ENCODE measurements at places on chromosomes 3 and 15.

- DNase-seq, result no peak
Measured at GRCh38 chr3:182116386-182116785, 404.7 kb downstream of the SOX2 start.

DNA sequence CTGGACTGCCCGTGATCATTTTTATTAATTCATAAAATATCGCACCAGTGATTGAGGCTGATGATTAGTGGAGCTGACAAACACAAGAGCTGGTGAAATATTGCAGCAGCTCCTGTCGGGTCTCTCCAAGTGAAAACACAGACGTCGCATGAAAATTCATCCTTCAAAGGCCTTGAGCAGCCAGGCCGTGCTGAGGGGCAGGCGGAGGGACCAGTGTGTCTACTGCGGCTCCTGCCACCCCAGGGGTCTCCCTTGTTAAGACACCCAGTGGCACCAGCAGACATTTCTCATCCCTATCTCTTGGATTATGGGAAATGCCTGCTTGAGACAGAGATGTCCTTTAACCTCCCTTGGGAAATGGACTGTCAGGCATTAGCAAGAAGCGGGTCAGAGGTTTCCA lies 289.4 kb upstream of the TLE3 start:
- DNase-seq, result no peak

GRCh38 chr15:75669879-75670212 lies 22.1 kb downstream of the SNX33 start:
- no peak for DNase-seq

DNA sequence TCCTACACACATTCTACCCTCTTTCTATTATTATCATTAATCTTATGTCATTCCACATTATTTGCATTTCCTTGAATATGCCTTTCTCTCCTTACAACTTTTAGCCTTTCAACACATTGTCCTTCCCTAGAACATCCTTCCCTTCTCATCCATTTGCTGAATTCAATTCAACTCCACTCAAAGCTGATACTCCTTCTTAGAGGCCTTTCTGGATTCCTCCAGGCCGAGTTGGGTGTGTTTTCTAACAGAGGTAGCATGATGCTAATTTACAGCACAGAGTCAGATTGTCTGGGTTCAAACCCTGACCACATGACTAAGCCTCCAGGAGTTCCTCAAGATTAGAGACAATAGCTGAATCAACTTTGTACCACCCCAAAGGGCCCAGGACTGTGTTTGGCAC lies 63.4 kb upstream of the IL12A start:
- DNase-seq, result no peak

DNA sequence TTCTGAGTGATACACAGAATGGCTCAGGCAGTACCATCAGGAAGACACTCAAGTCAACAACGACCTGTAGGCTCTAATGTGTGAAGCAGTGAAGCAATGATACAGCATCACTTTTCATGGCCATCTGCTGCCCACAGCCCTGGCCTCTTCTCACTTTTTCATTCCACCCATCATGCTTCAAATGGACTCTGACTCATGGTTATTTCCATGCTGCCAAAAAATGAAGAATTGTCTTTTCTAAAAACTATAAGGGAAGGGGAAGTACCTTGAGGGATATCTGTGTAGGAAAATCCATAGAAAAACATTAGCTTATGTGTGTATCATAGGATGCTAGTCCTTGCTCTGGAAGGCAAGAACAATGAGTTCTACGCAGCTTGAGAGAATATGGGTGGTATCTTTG lies 11.5 kb downstream of the HGD start:
- DNase-seq, result no peak

GRCh38 chr3:38136393-38136776 lies 542 bp downstream of the ACAA1 start:
- DNase-seq, result no peak

GRCh38 chr3:60764870-60765269 lies 486.4 kb downstream of the FHIT start:
- DNase-seq, result no peak

DNA sequence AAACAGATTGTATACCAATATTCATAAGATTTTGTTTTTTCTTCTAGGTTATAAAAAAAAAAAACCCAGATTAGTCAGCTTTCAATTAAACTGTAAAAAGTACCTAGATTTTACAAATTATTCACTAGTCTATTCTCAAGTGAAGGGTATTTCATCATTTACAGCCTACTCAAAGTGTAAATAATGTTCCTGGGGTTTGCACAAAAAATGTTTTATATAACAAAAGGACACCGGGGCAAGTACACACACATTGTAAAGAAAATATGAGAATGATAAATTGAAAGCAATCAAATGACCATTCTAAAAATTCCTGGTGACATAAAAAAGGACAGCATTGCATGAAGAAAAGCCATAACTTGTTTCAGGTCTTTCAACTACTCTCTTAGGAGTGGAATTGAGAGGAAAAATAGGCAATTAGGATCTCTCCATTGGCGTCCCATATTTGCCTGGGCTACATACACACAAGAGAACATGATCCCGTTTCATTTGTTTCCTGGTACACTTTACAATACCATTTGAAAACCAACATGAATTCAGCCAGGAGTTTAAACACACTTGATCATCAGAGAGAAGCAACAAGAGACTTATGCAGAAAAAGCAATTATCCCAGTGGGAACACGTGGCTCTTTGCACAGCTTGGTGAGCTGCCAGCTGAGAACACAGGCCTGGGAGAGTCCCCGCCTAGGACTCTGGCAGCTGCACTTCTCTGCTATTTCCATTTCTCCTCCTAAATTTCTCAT lies 1039.2 kb downstream of the ROBO1 start:
- no peak for DNase-seq

All from CD4-positive, alpha-beta T cell (primary cell).